Hematopoietic multipotent progenitor cell treated with erythropoietin and hydrocortisone succinate and interleukin-3 and kit ligand, for 6 days (in vitro differentiated cells): ENCODE measurements at places on chromosomes 2 and 18.
A peak's percentile ranks its signal among the peaks of the same experiment; 100 is the strongest.

DNA sequence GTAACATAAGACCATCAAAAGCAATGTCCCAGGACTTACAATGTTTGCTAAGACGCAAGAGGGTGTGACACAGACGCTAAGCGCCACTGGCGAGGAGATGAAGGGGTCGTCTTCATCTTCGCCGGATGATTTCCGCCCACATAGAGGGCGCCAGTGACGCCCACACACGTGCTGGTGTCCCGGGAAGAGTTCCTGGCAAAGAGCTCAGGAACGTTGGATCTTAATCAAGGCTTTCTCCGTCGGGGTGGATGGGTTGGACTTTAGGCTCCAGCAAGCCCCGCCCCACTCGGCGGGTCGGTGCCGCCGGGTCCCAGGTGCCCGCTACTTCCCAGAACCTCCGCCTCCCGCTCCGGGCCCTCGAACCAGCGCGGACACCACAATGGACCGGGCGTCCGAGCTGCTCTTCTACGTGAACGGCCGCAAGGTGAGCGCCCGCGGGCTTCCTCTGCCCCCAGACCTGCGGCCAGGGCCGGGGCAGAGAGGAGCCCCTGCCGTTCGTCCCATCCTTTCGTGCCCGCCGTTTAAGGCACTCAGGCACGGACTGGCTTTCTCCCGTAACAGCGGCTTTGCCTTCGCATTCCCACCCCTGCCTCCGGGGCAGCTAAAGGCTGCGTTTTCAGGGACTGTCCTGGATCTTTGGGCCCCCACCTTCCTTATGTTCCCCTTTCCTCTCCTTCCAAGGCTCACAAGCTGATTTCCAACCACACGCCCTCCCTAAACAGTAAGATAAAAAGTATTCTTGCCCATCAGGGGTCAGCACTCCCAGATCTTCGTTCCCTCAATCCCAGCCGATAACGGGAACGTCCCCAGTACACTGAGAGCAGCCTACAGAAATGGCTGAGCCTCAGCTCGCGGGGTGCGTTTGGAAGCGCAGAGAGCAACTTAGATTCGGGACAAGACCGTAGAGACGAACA, at the start of gene AOX1:
TSS of gene AOX1 (plus strand) at position 285 of the 914 bp plus-strand sequence. CDS start at position 380, 95 bp downstream.
- peak; percentile 58 for DNase-seq

DNA sequence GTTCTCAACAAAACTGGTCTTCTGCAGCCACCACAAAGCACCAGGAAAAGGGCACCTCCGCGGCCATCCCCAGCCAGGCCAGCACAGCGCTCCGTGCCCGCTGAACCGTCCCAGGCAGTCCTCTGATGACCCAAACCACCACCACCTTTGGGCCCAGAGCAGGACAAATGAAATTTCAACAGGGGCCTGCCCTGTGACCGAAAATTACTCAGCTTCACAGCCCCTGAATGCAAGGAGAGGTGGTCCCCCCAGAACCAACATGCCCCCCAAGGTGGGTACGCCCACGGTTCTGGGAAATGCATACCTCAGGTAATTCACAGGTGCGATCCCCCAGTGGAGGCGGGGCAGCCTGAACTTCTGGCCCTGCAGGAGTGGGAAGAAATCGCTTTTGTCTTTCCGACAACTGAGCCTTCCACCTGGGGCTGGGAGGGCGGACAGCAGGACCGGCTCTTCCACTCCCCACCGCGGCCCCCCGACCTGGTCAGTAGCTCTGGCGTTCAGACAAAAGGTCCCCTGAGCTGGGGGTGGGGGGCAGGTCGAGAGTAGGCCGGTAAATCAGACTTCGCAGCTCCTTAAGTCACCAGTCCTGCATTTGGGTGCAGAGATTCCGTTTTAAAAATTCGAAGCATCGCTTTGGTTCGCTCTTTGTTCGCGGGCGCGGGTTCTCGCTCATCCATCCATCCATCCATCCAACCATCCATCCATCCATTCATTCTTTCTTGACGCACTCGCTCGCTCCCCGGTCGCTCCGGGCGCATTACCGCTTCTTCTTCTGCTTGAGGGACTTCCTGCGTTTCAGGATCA, 1.4 kb downstream of the ARL4C start:
- no peak for DNase-seq

GRCh38 chr2:176473177-176473576, 203.9 kb downstream of the MTX2 start:
- DNase-seq = no peak

DNA sequence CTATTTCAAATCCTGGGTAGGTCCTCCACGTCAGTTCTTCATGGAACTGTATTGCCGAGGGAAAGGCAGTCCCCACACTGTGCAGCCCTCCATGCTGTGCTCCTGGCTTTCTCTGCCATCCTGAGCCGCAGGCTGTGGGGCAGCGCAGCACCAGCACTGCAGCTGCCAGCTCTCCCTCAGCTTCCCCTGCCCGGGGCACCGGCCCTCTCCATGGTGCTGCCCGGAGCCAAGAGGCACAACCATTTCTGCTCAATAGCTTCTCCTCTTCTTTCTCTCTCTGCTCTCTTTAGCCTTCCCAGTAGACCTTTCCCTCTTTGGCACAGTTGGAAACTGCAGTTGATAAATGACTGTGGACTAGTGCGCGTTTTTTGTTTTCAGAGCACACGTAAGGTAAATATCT, 12.1 kb downstream of the ANKRD23 start:
- no peak for DNase-seq

GRCh38 chr2:214006601-214007000, 404.3 kb upstream of the VWC2L start:
- no peak for DNase-seq
